Iris pigment epithelial cell (primary cell): ENCODE measurements at places on chromosomes 5 and 9.
A peak's percentile ranks its signal among the peaks of the same experiment; 100 is the strongest.

DNA sequence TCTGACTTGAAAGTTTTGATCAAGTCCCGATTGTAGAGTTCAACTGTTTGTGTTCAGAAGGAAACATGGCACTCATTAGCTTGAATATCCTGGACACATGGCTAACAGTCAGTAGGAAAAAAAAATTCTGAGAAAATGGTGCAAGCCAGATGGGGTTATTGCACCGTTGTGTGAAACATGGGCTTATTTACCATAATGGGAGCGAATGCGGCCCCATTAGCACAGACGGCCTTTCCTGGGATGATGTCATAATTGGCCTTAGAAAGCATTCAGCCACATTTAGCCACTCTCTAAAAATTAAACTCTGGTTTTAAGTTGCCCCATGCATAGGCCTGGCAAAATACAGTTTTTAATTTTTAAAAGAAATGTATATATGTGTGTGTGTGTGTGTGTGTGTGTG lies 112.1 kb downstream of the IRX2 start:
- no peak for DNase-seq

GRCh38 chr9:124954255-124954654 lies 13.4 kb upstream of the GOLGA1 start:
- DNase-seq = peak; percentile 45

- no peak for DNase-seq
Observed at GRCh38 chr5:861442-862366, 10.9 kb upstream of the ZDHHC11 start.

- DNase-seq = no peak
Observed at GRCh38 chr5:105207066-105207465, 1644.5 kb upstream of the NUDT12 start.

DNA sequence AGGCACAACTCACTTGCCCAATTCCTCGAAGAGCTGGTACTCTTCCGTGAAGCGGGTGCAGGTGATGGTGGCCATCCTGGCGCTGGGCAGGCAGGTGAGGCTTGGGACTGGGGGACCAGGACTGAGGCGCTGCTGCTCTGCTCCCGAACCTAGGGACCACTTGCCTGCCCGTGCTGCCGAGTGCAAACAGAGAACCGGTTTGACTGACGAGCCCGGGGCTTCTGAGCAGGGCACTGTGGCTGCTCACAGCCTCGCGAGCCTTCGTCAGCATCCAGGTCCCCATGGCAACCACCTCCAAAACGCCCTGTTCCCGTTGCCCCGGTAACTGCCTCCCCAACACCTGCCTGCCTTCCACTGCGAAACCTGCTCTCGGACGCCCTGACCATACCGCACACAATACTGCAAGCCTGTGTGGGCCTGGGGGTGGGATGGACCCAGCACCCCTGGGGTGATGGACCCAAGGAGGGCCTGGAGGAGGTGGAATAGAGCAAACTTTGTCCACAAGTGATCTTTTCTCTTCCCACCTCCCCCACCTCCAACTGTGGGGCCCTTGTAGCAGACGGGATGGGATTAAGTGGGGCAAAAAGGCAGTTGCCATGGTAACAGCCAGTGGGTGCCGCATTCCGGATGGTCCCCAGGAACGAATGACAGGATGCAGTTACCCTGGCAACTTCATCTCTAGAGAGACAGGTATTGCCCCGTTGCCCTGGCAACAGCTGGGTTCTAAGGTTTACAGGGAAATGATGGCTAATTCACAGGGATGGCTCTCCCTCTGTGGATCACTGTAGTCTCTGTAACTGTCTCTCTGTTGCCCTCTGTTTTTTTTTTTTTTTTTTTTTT lies at the start of gene CAMK2A:
TSS of gene CAMK2A (minus strand) at position 223 of the 840 bp plus-strand sequence. CDS start at position 75, 148 bp downstream.
- DNase-seq = no peak

- DNase-seq = no peak
Observed at GRCh38 chr9:96423322-96423984, 5.3 kb upstream of the ZNF367 start.

DNA sequence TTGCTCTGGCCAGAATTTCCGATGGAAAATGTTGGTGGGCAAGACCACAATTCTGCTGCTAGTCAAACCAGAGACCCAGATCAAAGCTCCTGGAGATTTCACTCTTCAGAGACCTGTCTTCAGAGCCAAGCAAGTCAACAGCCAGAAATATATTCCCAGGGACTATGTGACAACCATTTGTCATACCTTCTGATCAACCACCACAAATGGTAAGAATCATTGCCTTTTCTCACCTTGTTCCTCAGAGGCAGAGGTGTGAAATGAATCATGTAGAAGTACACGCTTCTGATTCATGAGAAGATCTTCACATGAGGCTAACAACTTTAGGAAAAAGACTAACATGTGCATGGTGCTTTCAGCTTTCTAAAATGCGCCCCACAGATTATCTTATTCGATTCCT lies 53.5 kb downstream of the SUSD1 start:
- no peak for DNase-seq

- no peak for DNase-seq
Observed at GRCh38 chr9:125820100-125820804, 73.1 kb downstream of the PBX3 start.

GRCh38 chr5:127697894-127698600 lies 5.1 kb upstream of the CCDC192 start:
- DNase-seq = peak; percentile 62

DNA sequence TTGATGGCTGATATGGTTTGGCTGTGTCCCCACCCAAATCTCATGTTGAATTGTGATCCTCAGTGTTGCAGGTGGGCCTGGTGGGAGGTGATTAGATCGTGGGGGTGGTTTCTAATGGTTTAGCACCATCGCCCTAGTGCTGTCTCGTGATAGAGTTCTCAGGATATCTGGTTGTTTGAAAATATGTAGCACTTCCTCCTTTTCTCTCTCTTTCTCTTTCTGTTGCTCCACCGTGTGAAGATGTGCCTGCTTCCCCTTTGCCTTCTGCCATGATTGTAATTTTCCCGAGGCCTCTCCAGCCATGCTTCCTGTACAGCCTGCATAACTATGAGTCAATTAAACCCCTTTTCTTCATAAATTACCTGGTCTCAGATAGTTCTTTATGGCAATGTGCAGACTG lies 111.6 kb downstream of the SREK1 start:
- no peak for DNase-seq

DNA sequence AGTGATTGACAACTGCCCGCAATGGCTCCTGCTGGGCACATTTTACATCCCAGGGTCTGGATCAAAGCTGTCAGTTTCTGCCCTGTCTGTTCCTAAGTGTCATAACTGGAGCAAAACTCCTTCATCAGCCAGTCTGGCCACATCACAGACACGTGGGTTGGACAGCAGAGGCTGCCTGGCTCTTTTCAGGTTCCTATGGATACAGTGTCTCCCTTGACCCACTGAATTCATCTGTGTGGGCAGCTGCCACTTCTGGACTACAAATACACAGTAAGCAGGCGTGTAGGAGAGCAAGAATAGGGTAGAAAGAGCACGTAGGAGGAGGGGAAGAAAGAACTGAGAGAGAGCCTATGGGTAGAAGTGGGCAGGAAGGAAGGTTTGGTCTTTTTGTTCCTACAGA lies 238.0 kb downstream of the ENC1 start:
- DNase-seq = no peak

DNA sequence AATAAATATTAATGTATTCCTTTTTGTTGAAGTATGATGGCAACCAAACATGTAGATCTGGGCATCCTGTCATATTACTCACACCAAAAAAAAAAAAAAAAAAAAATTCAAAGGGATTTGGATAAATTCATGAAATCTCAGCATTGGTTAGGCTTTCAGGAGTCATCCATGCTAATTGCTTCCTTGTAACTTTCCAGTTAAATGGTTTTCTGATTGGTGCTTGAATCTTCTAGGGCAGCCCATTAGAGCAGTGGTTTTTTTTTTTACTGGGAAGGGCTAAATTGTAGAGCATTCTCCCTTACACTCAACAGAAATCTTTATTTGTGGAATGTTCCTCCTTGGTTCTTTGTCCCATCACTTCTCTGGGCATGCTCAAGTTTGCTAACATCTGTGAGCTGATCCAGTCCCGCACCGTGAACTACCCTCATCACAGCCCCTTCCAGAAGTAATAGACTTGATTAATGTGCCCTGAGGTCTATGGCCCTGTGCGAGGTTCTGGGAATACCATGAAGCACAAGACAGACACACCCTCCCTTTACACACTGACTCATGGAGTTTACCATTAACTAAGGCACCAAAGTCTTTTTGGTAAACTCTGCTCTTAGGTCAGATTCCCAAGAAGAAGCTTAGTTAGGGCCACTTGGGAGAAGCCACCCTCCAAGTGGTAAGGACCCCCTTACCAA lies 56.0 kb downstream of the RGS3 start:
- DNase-seq = no peak

DNA sequence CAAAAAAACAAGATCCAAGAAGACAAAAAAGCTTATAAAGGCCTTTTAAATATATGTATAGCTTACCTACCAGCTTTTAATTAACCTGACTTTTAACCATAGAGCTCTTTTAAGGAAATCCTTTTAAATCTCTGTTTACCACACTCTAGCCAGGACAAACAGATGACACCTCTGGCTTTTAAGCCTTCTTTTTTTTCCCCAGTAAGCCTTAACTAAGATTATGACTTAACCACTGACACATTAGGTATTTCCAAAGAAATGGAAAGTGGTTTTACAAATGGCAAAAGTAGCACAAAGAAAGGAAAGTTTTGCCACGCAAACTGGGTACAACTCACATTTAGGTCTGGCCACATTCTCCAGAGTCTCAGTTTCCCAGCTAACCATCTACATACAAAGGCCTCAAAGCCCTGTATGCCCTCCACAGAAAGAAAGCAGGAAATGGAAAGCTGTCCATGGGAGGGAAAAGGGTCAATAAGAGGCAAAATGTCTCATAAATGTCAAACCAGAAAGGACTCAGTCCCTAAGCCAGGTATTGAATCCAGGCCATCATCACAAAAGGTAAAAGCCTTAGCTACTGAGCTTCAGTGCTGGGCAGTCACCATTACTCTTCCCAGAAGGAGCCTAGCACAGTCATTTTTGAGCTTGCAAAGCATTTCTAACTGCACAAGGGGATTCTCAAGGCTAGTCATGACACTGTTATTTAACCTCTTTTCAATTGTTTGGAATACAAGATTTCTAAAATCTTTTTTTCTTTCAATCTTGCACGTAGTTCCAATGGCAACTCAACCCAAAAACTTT lies 19.7 kb downstream of the TMEM161B start:
- no peak for DNase-seq

DNA sequence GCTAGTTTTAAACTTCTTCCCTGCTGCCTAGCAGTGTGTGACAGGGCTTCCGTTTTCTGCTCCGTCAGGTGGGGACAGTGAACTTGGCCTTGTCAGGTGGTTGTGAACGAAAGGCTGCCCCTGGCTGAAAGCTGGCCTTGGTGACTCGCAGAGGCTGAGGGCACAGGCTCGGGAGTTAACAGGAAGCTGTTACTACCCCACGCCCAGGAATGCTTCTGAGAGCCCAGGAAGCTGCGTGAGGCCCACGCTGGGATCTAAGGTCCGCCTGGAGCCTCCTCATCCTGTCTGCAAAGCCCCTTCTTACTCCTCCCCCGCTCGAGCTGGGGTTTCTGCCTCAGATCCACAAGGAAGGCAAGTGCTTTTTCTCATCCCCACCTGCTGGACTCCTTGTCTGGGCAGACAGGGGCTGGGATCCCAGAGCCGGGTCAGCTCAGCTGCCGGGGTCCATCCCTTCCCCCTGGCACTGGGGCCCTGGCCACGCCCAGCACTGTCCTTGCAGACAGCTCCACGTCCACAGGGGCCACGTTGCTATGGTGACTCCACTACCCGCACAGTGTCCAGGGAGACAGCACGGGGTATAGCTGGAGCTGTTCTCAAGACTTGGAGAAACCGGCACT lies 124.7 kb upstream of the TBC1D2 start:
- DNase-seq = peak; percentile 49

DNA sequence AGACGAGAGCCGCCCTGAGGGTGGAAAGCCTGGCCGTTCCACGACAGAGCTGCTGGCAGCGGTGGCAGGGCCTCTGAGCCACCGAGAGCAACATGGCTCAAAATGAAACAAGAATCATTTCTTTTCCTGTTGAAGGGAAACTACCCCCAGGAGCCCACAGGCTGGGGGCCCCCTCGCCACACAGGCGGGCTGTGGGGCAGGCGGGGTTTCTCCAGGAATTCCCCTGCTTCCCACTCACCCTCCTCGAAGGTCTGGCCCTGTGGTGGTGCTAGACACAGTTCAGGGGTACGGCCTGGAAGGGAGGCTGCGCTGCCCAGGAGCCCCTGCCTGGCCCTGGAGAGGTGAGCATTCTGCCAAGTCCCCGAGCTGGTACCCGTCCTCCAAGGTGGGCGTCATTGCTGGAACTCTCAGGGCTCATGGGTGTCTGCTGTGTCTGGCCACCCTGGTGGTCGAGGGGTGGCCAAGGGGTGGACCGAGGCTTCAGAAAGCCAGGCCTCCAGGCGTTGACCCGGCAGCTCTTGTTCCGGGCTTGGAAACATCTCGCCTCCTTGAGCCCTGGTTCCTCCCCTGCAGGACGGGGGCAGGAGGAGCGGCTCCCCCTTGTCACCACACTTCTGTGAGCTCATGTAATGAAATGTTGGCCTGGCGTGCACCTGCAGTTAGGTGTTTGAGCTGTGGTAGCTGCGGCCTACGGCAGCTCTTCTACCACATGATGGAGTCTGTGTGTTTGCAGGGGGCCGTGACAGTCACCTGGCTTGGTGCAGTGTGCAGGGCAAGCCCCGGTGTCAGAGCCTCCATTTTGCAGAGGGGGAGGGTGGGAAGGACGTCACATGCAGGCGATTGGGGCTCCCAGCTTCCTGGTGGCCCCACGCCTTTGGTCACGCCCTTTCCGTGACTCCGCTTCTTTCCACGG lies 65.3 kb downstream of the RXRA start:
- no peak for DNase-seq

DNA sequence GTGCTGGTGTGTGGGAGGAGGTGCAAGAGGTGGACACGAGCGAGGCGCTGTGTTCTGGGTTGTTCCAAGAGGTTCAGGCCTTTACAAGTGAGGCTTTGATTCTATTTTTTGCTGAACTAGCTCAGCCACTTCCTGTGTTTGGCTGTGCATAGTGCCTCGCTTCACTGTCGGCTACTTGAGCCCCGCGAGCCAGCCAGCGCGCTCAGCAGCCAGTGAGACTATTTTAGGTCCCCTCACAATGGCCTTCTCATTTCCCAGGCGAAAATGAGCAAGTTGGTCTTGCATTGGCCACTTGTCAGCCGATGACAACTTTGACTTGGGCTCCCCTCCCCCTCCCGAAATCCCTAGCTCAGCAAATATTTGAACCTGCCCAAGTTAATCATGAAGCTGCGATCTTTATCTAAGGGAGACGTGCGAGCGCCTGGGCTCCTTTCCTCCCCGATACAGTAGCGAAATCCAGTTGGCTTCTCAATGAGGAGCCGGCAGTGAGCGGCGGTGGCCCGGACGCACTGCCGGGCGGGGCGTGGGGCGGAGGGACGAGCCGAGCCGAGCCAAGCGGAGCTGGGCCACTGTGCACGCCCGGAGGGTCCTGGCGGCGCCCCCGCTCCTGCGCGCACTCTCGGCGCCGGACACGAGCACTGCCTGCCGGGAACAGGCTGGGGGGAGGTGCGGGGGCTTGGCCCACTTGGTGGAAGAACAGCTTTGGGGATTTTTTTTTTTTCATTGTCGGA lies 72.6 kb downstream of the PIK3R1 start:
- DNase-seq = peak; percentile 55

GRCh38 chr9:124855566-124855943 lies 2.3 kb downstream of the WDR38 start:
- DNase-seq = no peak
